Naive thymus-derived CD4-positive, alpha-beta T cell (primary cell): ENCODE measurements at places on chromosomes 2 and 18. TPM values are rescaled to one million over a fixed set of nuclear protein-coding genes. Genes with fewer than 3 reads are reported as not detected.

- H3K4me1 ChIP-seq, result no peaks in the 10 kb centered on the region
- H3K4me3 ChIP-seq, result no peak overlapping the region
- H3K36me3 ChIP-seq, result no peaks in the 10 kb centered on the region
These were observed 20.3 kb downstream of the ANKRD30B start for GRCh38 chr18:14768241-14768640.

TXNDC2 gene
- total RNA-seq, result not detected

SLC14A1 gene
- 3.3 TPM for total RNA-seq

DNA sequence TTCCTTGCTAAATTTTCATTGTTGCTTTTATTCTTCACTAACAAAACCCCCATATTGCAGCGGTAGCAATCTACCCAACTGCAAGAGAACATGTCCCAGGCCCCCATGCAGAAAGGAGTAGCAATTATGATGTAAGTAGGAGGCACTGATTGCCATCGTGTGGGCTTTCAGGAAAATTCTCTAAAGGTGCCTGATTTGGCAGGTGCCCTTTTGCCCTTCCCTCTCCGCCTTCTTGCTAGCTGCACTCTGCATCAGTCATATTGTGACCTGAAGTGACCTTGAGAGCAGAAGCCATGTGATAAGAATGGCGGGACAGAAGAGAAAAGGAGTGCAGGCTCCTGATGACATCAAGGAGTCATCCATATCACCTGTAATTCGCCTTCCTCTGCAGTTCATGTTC, 112.1 kb downstream of the NCKAP5 start:
- no peak for DNase-seq
- H3K36me3 ChIP-seq, result no peaks in the 10 kb centered on the region
- H3K27me3 ChIP-seq, result no peaks in the 10 kb centered on the region
- H3K4me3 ChIP-seq, result no peak overlapping the region
- H3K27ac ChIP-seq, result no peak overlapping the region

DNA sequence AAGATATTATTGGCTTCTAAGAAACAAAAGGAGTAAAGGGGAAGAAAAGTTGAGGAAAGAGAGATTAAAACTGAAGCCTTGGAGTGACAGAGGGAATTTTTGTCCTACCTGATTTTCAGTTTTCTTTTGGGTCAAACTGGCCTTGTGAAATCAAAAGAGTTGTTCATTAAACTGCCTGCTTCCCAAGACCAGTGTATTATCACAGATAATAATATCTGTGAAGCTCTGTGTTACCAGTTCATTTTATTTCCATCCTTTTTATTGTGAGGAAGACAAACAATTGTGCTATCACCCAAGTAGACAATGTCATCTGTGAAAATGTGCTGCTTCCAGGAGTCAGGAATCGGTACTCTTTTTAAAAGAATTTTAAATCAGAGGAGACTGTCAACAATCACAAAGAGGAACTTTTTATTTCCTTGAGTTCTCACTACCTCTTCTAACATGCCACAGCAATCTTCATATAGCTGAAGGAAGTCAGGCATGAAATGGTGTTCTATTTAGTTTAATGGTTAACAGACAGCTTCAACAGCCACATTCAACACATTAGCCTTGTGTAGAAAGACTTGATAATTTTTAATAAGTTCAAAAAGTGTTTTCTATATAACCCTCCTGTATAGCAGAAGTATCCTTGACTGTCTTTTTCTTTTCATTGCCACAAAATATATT, 554.8 kb downstream of the PIK3C3 start:
- H3K27ac ChIP-seq, result no peak overlapping the region
- DNase-seq, result no peak

DNA sequence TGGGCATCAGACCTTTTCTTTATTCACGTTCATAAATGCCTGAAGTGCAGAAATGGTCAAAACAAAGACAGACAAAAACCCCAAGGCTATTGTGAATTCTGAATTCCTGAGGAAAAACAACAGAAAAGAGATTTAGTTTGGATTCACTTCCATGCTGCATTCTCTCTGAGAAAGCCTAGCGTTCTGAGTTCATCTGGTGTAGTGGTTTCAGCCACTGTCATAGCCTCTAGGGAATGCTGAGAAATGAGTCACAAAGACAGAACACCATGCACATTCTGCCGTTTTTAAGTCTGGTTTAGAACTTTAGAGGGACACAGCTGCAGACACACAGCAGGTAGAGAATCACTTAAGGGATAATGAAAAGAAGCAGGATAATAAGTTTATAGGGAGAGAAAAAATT, 93.8 kb downstream of the LRP1B start:
- no peak for DNase-seq
- no peaks in the 10 kb centered on the region for H3K36me3 ChIP-seq
- H3K4me1 ChIP-seq, result no peaks in the 10 kb centered on the region
- no peak overlapping the region for H3K27ac ChIP-seq
- H3K4me3 ChIP-seq, result no peak overlapping the region

- H3K36me3 ChIP-seq, result no peaks in the 10 kb centered on the region
- no peaks in the 10 kb centered on the region for H3K4me1 ChIP-seq
- no peak overlapping the region for H3K4me3 ChIP-seq
- H3K27me3 ChIP-seq, result no peaks in the 10 kb centered on the region
These were observed 14.5 kb downstream of the CABYR start for GRCh38 chr18:24153397-24153796.

- peak; percentile 92 for DNase-seq
- H3K36me3 ChIP-seq, result peaks cover 26% of the 10 kb centered on the region
- H3K27me3 ChIP-seq, result no peaks in the 10 kb centered on the region
- H3K4me1 ChIP-seq, result peaks cover 17% of the 10 kb centered on the region
- peak within 1 kb of the TSS; percentile 80 for H3K4me3 ChIP-seq
- peak within 1 kb of the TSS; percentile 90 for H3K27ac ChIP-seq
These were observed at the start of the genes ANKZF1 and ATG9A for GRCh38 chr2:219229305-219230058. TSS of gene ANKZF1 (plus strand) at chr2:219229806. CDS start at chr2:219230258, 452 bp downstream. TSS of gene ATG9A (minus strand) at chr2:219229636. CDS start at chr2:219228024, 1,612 bp downstream.

INHBB gene
- not detected in 2 replicates for total RNA-seq

SPTBN1 gene
- total RNA-seq, result 207 TPM

DNA sequence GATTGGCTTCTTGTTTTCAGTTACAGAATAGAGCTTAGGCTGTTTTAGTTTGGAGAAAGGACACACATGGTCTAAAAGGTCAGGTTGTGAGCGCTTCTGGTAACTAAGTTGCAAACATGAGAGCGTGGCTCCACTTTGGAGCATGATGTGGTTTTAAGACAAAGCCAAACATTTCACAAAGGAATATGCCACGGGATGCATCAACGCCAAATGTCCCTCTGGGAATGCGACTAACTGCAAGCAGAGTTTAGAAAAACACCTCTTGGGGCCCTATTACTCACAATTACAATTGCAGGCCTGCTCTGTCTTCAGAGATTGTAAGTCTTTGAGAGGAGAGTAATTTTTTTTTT, 25.4 kb downstream of the MYO7B start:
- no peak overlapping the region for H3K4me3 ChIP-seq
- no peaks in the 10 kb centered on the region for H3K27me3 ChIP-seq
- H3K27ac ChIP-seq, result no peak overlapping the region

DNA sequence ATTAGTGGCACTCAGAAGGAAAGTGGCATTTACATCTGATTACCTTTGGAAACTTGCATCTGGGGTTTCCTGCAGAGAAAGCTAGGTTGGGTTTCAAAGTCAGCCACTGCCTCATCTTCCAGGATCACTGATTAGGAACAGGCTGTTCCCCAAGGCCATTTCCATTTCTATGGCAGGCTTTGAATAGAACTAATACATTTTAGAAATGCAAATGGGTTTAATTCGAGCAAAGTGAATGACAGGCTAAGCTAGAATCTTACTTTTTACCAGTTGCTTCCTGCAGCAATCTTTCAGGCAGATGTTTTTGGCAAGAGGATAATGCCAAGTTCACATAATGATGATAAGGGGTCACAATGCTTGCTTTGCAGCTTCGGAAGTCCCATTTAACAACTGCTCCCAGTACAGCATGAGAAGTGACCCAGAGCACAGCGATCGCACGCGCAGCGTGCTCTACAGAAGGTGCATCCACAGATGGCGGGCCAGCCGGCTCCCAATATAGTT, 336.7 kb downstream of the LPIN1 start:
- no peaks in the 10 kb centered on the region for H3K27me3 ChIP-seq
- no peaks in the 10 kb centered on the region for H3K36me3 ChIP-seq
- H3K4me3 ChIP-seq, result no peak overlapping the region
- H3K27ac ChIP-seq, result no peak overlapping the region

PLB1 gene
- 0.67 TPM for total RNA-seq

EXOC6B gene
- 21.9 TPM for total RNA-seq

- DNase-seq, result no peak
- no peak overlapping the region for H3K27ac ChIP-seq
- no peaks in the 10 kb centered on the region for H3K27me3 ChIP-seq
- no peaks in the 10 kb centered on the region for H3K4me1 ChIP-seq
- no peak overlapping the region for H3K4me3 ChIP-seq
These were observed 159.6 kb downstream of the MSH2 start for GRCh38 chr2:47562548-47562947.

TWIST2 gene
- total RNA-seq, result not detected

DYTN gene
- total RNA-seq, result not detected

SPATS2L gene
- 2.3 TPM for total RNA-seq

DNA sequence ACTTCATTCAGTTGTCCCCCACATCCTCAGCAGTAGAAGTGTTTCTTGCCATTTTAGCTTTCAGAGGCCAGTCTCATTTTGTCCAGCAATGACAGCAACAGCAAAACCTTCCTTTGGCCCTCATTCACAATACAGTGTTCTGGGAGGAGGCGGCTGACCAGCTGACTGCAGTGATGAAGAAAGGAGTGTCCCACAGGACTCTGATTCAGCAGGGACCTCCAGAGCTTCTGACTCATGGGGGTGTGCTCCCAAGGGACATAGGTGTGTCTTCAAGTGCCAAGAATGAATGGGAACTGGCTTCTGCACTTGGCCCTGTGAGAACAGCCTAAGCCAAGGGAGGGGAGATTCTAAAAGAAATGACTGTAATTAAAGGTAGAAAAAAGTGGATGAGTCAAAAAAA, 147.0 kb upstream of the PELI1 start:
- no peaks in the 10 kb centered on the region for H3K4me1 ChIP-seq
- no peak overlapping the region for H3K4me3 ChIP-seq
- H3K27me3 ChIP-seq, result no peaks in the 10 kb centered on the region

DNA sequence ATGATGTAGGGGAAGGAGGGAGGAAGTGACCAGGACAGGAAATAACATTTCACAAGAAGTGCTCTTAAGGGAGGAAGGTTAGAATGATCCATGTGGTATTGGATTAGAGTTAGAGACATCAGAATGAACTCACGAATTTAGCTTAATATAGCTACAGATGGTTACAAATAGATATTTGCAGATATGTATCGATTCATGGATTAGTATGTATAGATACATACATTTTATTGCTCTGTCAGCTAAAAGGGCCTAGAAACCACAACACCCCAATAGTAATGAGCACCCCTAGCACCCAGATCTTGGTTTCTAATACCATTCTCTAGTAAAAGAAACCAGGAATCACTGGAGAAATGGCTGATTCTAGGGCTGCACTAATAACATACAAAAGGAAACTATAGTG, 59.6 kb upstream of the LTBP1 start:
- no peak for DNase-seq
- H3K27me3 ChIP-seq, result no peaks in the 10 kb centered on the region
- no peak overlapping the region for H3K4me3 ChIP-seq
- H3K27ac ChIP-seq, result no peak overlapping the region
- no peaks in the 10 kb centered on the region for H3K36me3 ChIP-seq

GRCh38 chr2:144504218-144504641, 15.7 kb downstream of the ZEB2 start:
- H3K36me3 ChIP-seq, result no peaks in the 10 kb centered on the region
- H3K27ac ChIP-seq, result no peak overlapping the region
- no peak overlapping the region for H3K4me3 ChIP-seq

DNA sequence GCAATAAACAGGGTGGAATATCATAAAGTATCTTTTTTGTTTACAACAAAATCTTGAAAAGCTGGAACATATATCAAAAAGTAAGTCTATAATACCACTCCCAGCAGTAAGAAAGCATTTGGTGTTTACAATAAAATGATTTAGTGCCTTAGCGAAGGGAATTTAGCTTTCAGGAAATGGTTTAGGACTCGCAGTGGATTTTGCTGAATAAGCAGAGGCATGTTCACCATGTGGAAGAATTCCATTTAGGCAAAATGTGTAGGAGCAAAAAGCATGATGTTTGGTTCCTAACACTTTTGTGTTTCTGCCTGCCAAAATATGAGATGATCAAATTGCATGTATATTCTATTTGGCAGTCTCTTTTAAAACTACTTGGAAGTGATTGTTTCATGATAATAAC, 163.6 kb downstream of the AGPS start:
- H3K4me3 ChIP-seq, result no peak overlapping the region
- H3K4me1 ChIP-seq, result no peaks in the 10 kb centered on the region
- no peaks in the 10 kb centered on the region for H3K27me3 ChIP-seq
- no peak overlapping the region for H3K27ac ChIP-seq
- no peak for DNase-seq

- H3K36me3 ChIP-seq, result no peaks in the 10 kb centered on the region
- DNase-seq, result no peak
- H3K27ac ChIP-seq, result no peak overlapping the region
- no peaks in the 10 kb centered on the region for H3K4me1 ChIP-seq
These were observed 456.4 kb downstream of the SETBP1 start for GRCh38 chr18:45137087-45137419.

DNA sequence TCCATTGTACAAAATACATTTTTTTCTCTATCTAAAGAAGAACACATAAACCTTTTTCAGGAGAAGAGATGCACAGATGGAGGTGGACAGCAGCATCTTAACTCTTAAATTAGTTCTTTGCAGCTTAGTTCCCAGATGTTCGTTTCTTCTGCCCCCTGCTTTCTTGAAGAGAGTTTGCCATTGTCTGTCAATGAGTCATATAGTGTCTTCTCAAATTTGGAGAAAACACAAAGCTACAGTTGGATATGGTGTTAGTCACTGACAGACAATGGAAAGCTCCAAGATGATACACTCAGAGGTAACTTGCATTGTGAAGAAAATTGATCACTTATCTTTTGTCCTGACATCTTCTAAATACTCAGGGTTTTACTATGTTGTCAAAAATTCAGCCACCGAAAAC, 48.8 kb upstream of the TMEFF2 start:
- no peak for DNase-seq
- no peak overlapping the region for H3K27ac ChIP-seq
- H3K27me3 ChIP-seq, result no peaks in the 10 kb centered on the region
- H3K4me1 ChIP-seq, result no peaks in the 10 kb centered on the region
- no peak overlapping the region for H3K4me3 ChIP-seq

GRCh38 chr2:123715467-123715982, 309.6 kb upstream of the CNTNAP5 start:
- H3K27ac ChIP-seq, result no peak overlapping the region
- no peak overlapping the region for H3K4me3 ChIP-seq
- no peaks in the 10 kb centered on the region for H3K36me3 ChIP-seq
- no peaks in the 10 kb centered on the region for H3K27me3 ChIP-seq

MC5R gene
- not detected for total RNA-seq
